Memory B cell (primary cell): ENCODE measurements at places on chromosomes 3 and 15.

DNA sequence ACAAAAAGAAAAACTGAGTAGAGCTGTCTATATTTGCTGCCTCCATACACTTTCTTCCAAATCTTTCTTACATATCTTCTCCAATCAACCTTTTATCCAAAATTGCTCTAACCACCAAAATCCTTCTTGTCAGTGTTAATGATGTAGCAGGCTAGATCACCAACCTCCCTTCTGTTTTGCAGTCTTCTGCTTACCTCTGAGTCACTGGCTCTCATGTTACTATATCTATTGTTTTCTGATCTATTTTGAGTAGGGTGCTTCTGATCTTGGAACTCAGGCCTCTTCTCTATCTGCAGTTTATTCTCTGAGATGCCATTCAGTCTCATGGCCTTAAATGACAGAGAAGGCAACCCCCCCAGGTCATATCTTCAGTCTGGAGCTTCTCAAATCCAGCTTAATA, 26.3 kb upstream of the AADAC start:
- DNase-seq: no peak

GRCh38 chr3:49248840-49249227, 28.2 kb downstream of the C3orf62 start:
- DNase-seq: no peak

DNA sequence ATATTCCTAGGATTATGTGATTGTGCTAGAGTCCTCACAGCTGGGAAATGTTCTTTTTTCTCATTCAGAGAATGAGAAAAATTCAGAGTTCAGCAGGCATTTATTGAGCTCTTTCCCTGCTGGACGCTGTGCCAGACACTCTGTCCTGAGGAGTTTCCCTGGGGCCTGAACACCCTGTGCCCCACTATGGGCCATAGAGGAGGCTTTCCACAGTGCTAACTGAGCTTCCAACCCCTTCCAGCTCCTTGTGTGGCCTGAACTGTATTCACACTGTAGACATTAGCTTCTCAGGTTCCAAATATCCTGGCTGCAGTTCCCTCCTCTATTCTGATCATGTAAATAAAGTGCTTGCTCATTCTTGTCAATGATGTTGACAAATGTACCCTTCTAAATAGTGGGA, 10.0 kb downstream of the ABHD2 start:
- DNase-seq: no peak

DNA sequence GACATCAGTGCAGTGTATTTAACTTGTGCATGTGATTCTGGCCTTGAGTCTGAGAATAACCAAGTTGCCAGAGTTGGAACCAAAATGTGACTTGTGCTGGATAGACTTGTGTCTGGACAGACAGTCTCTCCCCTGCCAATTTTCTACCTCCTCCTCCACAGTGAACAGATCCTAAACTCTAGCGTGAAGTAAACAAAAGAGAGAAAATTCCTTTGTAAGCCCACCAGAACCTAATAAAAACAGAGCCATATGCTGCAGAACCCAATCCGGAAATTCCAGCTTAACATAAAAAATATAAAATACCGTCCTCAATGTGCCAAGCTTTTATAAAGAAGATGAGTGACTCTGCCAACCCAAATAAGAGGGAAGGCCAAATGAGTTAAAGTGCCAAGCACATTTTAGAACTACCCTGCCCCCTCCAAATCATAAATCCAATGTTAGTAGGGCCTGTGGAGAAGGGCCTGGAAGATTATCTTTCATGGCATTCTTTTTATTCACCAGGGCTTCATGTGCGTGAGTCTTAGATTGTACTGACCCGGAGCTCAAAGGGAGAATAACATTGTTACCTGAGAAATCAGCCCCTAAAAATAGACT, 344.6 kb upstream of the PROK2 start:
- no peak for DNase-seq

DNA sequence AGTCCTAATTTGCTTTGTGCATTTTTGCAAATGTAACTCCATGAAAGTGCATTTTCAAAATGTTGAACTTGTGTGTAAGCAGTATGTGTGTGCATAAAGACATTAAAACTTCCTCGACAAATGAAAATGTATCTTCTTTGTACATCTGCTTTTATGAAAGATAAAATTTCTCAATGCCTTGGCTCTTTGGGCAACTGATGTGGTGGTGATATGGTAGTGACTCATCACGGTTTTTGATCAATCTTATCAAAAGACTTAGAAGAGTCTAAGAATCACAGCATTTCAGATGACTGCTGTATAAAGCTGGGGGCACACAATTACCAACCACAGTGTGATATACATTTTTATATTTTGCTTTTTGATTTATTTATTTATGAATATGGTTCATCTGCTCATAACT, 5.4 kb upstream of the MASP1 start:
- DNase-seq: no peak

- DNase-seq: no peak
These were observed 38.6 kb downstream of the FBXL2 start for GRCh38 chr3:33315826-33316225.

- no peak for DNase-seq
These were observed 10.0 kb upstream of the CAV3 start for GRCh38 chr3:8723612-8724011.

DNA sequence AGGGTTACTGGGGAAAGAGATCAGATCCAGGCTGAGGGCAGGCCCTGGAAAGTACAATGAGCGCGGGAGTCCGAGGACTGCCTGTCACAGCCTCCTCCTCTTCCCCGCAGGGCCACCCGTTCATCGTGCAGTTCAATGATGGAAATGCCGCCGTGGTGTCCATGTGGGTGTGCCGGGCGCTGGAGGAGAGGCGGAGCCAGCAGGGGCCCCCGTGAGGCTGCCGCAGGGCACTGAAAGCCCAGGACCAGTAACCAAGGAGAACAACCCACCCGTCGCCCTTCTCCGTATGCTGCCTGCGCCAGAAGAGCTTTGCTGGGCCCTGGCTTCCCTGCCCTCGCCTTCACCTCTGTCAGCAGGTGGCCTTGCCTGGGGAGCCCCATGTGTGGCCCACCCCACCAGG, 18.8 kb upstream of the SKOR1 start:
- DNase-seq: no peak

- DNase-seq: peak; percentile 90
These were observed 1.5 kb upstream of the FAM131A start for GRCh38 chr3:184335661-184336546.

DNA sequence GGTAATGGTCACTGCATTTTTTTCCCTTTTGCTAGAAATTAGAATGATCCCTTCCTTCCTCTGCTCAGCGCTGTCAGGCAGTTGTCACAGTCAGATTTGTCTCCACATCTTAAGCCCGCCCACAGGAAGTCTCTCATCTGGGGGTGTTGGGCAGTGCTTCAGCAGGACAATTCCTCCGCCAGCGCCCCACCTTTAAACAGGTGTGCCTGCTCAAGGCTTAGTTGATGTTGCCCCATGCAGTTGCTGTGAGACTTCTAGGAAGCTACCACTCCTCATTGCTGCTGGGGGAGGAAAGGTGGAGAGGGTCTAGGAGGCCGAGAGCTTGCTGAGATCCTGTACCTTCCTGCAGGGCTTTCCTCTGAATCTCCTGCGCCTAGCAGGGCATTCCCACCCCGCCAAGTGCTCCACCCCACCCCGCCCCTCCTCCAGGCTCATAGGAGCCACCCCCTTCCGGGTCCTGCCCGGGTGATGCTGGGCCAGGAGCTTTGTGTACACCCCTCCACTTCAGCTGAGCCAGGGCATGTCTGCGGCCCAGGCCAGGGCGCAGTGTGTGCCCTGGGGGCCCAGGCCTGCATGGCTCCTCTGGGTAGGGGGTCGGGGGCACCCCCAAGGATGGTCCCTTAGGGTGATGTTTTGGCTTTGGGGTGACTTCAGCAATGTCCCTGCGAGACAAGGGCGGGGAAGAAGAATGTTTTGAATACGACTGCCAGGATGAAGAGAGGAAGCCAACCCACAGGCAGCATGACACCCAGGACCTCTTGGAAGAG, 68.7 kb downstream of the TRAK1 start:
- DNase-seq: no peak

DNA sequence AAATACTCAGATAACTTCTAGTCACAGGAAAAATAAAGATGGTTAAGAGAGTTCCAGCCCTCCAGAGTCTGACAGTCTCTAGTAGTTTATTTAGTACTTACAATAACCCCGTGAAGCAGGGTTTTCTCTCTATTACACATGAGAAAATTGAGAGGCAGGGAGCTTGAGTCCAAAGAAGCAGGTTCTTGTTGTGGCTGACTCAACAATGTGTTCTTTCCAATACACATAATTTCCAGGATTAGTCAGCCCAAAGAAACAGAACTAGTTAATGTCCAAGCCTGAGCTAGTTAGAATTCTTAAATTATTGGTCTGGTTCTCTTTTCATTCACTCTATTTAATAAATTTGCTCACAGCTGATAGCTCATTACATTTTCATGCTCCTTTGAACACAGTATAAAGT, 49.9 kb downstream of the ALDH1A2 start:
- no peak for DNase-seq

DNA sequence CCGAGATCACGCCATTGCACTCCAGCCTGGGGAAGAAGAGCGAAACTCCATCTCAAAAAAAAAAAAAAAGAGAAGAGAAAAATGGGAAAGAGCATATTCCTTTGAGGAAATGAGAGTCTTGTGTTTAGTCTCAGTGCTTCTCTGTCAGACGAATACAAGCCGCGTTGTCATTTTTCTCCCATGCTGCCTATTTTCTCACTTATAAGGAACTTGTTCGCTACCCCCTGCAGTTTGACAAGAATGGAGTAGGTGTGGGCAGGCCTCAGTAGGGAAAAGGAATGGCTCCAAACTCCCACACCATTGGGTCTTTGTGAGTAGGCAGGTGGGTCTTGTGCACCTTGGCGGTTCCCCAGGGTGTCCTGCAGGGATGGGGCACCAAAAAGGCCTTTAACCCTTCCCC, 6.5 kb downstream of the GPR160 start:
- DNase-seq: no peak

- no peak for DNase-seq
These were observed 68.1 kb upstream of the ABI3BP start for GRCh38 chr3:101061312-101061711.

DNA sequence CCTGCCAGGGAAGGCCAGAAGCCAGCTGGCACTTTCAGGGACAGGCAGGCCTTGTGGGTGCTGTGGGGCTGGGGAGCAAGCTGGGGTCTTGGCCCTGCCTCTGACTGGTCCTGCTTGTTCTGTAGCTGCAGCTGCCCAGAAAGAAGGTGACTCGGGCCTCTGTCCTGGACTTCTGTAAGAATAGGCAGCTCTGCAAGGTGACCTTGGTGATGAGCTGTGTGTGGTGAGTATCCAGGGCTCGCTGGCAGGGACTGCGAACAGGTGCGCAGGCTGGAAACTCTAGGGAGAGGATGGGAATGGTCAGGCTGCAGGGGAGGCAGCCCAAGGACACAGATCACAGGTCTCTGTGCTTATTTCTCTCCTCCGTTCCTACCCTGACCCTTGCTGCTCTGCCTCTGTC, 31.2 kb downstream of the SLC22A14 start:
- DNase-seq: no peak

DNA sequence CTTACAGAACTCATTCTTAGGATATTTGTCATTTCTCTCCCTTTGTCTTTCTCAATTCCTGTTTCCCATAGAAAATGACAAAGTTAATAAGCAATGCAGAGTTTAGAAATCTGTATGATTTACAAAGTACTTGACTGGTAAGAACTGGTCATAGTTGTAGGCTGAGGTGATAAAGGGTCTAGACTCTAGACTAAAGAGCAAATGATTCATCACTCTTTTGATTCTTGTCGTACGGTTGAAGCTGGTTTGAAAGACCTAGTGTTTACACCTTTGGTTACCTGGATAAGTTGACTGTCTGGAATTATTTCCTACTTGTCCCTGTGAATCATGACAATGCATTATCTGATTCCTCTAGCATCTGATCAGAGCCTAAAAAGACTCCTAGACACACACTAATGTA, 58.9 kb upstream of the TP63 start:
- DNase-seq: no peak

- DNase-seq: no peak
These were observed 34.8 kb downstream of the RBPMS2 start for GRCh38 chr15:64740311-64741170.

DNA sequence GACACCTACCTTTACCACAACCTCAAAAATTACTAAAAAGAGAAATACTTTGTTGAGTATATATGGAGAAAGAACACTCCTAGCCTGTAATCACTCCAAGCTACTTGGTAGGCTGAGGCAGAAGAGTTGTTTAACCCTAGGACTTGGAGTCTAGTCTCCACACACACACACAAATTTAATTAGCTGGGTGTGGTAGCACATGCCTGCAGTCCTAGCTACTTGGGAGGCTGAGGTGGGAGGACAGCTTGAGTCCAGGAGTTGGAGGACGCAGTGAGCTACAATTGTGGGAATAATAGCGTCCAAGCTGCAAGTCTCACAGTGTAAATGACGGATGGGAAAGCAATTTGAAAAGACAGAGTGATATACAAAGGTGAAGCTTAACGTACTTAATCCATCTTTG, 50.5 kb downstream of the LDHAL6B start:
- DNase-seq: no peak

DNA sequence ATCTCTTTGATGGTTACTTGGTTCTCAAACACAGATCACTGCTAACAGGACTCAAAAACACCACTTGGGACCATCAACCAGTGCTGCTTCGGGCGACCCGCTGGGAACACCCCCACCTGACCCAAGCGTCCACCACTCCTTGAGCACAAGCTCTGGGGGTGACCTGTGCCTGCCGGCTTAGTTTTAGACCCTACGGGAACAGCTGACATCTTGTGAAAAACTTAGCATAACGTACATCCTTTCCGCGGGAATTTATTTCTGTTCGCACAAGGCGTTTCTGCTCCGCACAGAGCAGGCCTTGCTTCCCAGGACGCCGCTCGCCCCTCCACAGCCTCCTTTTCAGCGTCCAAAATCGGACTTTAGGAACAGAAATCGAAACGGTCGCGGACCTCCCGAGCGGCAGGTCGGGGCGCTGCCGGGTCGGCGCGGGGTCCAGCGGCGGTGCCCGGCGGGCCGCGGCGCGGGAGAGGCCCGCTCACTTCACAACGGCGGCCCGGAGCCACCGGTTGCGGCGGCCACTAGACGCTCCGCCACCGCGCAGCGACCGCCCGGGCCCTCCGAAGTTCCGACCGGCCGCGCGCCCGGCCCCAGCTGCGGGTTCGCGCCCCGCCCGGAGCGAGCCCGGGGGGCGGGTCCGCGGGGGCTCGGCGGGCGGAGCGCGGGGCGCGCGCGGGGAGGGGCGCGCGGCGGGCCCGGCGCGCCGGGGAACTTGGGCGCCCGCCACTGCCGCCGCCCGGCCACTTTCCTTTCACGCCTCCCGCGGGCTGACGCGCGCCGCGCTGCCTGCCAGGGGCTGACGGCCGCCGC, 959 bp downstream of the SFMBT1 start:
- DNase-seq: peak; percentile 65

DNA sequence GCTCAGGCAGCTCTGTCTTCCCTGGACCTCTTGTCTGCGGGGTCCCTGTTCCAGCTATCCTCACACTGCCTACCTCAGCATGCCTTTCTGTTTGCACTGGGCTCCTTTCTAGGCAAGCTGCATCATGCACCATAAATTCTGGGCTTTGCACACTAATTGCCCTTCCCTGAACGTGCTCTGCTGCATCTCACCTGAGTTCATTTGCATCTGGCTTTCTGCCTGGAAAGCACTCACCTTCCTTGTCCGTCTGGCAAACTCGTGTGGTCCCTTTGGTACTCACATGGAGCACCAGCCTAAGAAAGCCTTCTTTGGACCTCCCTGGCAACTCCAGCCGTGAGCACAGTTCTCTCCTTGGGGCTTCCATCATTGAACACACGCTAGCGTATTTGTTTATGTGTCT, 365.6 kb downstream of the SV2B start:
- no peak for DNase-seq

- no peak for DNase-seq
These were observed 756 bp upstream of the CAMK2N2 start for GRCh38 chr3:184261854-184262763.
